T-helper 9 cell (primary cell): ENCODE measurements at places on chromosomes 6 and 20.

DNA sequence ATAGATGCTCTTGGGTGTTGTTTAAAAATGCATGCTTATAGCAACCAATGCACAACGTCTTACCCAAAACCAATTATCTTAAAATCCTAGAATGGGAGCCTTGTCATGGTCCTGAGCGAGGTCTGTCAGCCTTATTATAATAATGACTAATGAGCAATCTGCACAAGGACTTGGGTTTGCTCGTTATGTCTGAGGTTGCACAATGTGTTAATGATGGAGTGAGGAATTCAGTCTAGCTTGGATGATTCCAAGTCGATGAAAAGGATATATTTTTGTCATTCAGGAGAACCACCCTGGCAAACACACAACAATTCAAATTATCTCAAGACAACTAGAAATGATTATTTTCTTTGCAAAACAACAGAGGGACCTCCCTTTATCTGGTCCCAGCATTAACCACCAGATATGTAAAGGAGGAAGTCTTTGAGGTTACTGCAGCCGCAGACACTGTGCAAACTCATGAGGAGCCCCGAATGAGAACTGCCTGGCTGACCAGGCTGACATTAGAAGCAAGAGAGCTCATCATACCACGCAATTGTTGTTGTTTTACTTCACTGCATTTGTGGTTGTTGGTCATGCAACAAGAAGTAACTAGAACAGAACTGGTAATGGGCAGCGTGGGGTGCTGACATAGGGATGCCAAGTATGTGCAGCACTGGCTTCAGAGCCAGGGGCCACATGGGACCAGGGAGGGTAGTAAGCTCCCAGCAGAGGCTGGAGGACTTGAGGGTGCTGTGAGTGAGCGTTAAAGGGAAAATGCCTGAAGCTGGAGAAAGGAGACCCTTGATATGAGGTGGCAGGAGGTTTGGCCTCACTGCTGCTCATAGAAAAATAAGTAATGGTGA lies 488.3 kb downstream of the CDH26 start:
- DNase-seq: no peak

GRCh38 chr20:19277381-19277780 lies 64.9 kb downstream of the SLC24A3 start:
- no peak for DNase-seq

GRCh38 chr6:288866-289265 lies 3.4 kb upstream of the DUSP22 start:
- no peak for DNase-seq

- no peak for DNase-seq
Observed at GRCh38 chr6:159043947-159044346, 844 bp downstream of the TAGAP start.

DNA sequence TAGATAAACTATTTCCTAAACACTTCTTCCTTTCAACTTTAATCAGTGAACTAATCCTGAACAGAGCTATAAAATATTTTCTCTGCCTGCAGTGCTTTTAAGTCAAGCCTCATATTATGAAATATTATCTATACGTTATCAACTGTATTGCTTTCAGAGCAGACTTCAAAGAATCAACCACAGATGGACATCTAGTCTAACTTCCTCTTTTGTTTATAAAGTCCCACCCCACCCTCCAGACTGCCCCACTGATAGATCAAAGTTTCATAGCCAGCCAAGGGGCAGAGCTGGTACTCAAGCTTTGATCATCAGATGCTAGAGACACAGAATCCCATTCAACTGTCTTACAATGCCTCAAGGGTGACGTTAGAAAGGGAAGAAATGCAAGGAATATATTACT lies 308.3 kb downstream of the LAMA2 start:
- no peak for DNase-seq

GRCh38 chr6:151437401-151437800 lies 14.5 kb downstream of the RMND1 start:
- no peak for DNase-seq

DNA sequence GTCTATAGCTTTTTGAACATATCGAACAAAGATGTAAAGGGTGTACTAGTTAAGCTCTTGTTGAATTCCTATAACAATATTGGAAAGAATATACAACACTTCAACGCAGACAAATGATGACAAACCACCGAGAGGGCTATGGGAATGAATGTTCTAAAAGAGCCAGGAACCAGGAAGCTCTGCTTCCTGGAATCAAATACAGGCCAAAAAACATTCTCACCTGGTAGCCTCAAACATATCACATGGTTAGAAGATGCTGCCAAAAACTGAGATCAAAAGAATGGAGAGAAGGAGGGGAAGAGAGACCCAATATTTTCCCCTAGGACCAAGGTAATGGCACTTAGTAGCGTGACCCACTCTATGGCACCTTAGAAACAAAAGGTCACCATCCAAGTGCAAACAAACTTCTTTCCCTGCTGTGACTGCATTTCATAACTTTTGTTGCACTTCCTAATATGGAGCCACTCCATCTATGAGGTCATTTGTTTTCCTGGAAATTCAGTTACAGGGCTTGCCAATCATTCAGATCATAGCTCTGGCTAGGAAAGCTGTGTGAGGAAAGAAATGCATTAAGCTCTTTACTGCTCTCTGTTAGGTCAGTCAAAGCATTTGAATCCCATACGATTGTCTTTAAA lies 199.2 kb upstream of the NT5E start:
- DNase-seq: no peak

DNA sequence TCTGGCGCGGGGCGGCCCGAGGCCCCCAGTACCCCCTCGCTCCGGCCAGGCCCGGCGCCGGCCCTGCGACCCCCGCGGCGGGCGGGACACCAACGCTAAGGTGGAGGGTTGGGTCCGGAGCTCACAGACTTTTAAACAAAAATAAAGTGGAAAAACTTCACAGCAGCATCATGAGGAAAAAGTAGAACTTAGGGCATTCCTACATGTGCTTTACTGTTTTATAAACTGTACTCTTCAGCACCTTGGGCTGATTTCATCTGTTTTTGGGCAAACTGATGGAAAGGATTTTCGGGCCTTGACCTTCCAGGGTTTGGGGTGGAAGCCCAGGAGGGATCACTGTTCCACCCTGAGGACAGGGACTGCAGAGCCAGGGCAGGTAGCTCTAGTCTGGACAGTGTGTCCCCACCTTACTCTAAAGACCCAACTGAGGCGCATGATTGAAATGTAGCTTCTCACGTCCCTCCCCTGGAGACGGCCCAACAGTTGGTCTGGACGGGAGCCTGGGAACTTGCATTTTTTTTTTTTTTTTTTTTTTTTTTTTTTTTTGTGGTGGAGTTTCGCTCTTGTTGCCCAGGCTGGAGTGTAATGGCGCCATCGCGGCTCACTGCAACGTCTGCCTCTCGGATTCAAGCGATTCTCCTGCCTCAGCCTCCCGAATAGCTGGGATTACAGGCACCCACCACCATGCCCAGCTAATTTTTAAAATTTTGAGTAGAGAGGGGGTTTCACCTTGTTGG lies 740 bp downstream of the NELFCD start:
- no peak for DNase-seq

GRCh38 chr6:89270951-89271721 lies 44.0 kb downstream of the GABRR2 start:
- DNase-seq: no peak

DNA sequence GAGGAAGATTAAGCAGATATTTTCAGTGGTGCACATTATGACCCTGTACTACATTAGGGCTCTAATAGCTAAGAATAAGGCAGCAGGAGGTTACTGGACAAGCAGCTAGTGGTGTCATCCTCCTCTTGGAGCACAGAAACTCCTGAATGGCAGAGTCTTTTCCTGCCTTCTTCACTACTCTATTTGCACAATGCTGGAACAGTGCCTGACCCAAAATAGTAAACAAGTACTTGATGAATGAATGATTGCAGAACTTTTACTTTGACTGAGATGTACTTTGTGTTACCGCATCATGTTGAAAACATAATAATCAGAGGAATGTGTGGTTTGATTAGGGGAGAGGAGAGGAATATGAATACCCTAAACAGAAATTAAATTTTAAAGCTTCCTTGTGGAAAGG lies 30.0 kb upstream of the UST start:
- no peak for DNase-seq

GRCh38 chr6:23977706-23978105 lies 148.3 kb upstream of the NRSN1 start:
- DNase-seq: no peak

- no peak for DNase-seq
Observed at GRCh38 chr6:169983651-169984050, 232.2 kb downstream of the ERMARD start.

DNA sequence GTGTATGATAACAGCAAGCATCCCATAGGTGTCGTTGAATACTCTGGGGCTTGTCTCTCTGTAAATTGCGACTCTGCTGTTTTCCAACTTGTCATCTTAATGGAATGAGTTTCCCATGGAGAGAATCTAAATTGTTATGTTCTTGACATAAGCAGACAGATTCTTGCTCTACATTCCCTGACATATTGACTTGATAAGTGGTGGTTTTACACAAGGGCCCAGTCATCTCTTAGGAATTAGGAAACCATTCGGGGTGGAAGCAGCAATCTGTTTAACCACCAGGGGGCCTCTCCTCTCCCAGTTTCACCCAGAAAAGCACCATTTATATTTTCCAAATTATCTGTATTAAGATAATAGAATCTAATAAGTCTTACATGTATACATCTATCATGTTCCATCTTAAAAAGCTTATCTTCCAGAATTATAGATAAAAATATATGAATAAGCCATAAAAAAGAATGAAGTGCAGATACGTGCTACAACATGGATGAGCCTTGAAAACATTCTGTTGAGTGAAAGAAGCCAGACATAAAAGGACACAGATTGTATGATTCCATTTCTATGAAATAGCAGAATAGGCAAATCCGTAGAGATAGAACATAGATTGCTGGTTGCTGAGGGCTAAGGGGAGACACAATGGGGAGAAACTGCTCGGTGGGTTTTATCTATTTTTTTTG lies 23.1 kb upstream of the MROH8 start:
- no peak for DNase-seq

DNA sequence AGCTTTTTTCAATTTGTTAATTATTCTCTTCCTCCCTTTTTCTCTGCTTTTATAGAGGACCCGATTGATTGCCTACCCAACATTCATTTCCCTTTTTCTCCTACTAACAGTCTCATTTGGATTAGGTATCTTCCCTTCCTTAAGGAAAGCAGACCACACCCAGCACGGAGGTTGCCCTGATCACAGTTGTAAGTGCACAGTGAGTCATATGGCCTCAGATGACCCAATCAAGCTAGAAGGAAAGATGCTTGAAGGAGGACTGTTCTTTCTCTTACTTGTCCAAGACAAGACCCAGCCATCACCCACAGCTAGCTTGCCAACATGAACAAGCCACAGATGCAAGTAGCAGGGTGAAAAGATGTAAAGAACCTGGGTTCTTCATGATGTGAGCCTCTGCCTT lies 518.6 kb downstream of the PKHD1 start:
- DNase-seq: no peak

GRCh38 chr6:157246048-157246630 lies 77.2 kb downstream of the TMEM242 start:
- DNase-seq: no peak

DNA sequence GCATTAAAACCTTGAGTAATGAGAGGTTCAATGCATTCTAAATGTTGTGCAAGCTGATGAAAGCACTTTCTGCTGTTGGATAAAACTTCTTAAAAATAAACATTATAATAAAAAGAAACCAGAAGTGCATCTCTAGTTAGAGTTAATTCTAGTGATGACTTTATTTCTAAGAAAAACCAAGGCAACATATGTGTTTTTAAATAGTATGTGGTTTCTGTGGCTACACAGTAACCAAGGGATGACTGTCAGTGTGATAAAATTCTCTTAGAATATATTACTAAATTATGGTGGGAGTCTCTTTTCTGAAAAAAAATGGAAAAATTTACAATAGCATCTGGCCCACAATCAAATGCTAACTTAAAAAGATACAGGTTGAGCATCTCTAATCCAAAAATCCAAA lies 117.0 kb downstream of the ME1 start:
- no peak for DNase-seq

DNA sequence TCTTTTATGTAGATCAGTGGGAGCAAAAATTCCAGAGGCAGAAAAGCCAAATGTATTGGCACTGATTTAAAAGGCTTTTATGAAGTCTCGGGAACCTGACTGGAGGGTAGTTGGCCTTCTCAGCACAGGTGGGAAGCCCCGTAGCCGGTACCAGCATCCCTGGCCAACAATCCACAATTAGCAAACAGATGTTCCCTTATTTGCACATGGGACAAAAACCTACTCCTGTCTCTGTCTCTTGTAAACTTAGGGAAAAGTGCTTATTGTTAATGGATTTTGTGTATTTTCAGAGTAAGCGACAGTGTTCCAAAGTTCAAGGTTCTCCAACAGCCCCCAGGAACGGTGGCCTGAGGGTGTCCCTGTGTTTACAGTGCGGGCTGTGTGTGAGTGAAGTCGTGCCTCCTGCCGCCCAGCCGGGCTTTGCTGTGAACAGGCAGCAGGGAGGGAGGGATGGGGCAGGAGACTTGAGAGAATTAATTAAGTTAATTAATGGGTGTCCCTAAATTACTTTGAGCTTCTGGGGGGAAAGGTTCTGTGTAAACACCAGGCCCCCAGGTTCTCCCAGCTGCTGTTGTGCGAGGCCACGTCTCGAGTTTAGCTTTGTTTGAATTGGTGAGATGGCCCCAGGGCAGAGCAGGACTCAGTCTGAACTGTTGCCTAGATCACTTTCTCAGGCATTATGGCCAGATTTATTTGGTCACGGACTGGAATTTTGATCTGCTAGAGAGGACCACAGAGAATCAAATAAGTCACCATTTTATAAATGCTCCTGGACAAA lies 3.9 kb downstream of the SYNJ2 start:
- DNase-seq: no peak

DNA sequence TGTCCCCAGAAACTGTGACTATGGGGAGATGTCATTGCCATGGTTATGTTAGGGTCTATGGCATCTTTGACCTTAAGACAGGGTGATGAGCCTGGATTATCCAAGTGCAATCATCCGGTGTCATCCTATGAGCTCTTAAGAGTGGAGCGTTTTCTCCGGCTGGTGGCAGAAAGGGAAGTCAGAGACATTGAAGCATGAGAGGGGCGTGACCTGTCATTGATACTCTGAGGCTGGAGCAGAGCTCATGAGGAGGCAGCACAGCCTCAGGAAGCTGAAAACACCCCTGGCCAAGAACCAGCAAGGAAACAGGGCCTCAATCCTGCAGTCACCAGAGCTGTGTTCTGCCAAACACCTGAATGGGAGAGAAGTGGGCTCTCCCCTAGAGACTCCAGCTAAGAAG lies 59.6 kb downstream of the ANKRD60 start:
- DNase-seq: no peak

GRCh38 chr20:31330893-31331292 lies 22.5 kb upstream of the DEFB116 start:
- DNase-seq: no peak

DNA sequence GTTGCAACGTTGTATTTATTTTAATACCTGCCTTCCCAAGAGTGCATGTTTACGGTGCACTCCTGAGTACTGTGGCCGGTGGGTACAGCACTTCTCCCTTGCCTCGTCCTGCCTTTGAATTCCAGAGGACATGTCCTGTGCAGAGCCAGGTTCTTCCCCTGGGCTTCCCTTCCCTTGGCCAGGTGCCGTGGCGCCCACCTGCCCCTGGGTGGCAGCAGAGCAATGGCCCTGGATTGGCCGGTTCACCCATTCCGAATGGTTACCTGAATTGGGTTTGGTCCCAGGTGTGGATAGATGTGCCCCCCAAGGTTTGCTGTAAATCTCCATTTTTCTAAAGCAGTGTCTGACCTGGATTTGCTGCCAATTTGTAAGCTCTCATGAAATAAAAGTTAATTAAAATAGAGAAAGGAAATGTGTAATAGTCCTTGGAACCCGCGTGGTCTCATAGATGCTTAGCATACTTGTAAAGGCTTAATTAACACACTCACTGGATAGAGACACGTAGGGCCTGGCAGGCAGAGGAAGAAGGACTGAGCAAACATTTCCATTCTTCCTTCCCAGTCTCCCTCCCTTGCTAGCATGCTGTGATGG lies 40.6 kb downstream of the DTD1 start:
- no peak for DNase-seq

GRCh38 chr6:3878048-3878666 lies 29.0 kb downstream of the FAM50B start:
- no peak for DNase-seq
